Astrocyte (in vitro differentiated cells and primary cell): ENCODE measurements at places on chromosomes 1 and 21.

- peak; percentile 14 for DNase-seq
- no peaks in the 10 kb centered on the region for H3K36me3 ChIP-seq
- H3K27ac ChIP-seq, result no peak overlapping the region
- H3K4me3 ChIP-seq, result no peak overlapping the region
Measured at GRCh38 chr21:41059871-41060270, 108.1 kb upstream of the BACE2 start.

GRCh38 chr1:201324306-201324705, 41.0 kb downstream of the PKP1 start:
- peaks cover 9% of the 10 kb centered on the region for H3K27me3 ChIP-seq
- H3K4me3 ChIP-seq, result no peak overlapping the region
- H3K27ac ChIP-seq, result no peak overlapping the region
- peaks cover 2% of the 10 kb centered on the region for H3K4me1 ChIP-seq
- DNase-seq, result no peak
- no peaks in the 10 kb centered on the region for H3K36me3 ChIP-seq

- H3K36me3 ChIP-seq, result no peaks in the 10 kb centered on the region
- no peak for DNase-seq
- no peaks in the 10 kb centered on the region for H3K4me1 ChIP-seq
Measured at GRCh38 chr1:64532646-64533045, 62.7 kb downstream of the CACHD1 start.

DNA sequence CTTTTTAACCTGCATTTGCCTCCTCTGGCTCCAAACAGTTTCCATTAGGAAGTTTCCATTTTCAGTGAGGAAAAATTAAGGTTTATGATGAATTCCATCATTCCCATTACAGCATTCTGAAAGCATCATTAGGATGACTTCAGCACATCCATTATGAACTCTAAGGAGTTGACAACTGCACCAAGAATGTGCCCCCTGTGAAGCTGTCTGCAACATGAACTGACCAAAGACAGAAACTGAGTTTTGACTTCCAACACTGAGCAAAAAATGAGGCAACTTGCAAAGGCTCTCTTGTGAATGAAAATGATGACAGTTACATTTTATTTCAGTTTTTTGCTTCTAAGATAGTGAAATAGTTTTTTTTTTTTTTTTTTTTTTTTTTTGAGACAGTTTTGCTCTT, 18.3 kb upstream of the KCNE1 start:
- H3K27ac ChIP-seq, result peak overlapping the region; percentile 77
- no peaks in the 10 kb centered on the region for H3K27me3 ChIP-seq
- peaks cover 46% of the 10 kb centered on the region for H3K4me1 ChIP-seq
- peak; percentile 90 for DNase-seq
- H3K36me3 ChIP-seq, result no peaks in the 10 kb centered on the region

DNA sequence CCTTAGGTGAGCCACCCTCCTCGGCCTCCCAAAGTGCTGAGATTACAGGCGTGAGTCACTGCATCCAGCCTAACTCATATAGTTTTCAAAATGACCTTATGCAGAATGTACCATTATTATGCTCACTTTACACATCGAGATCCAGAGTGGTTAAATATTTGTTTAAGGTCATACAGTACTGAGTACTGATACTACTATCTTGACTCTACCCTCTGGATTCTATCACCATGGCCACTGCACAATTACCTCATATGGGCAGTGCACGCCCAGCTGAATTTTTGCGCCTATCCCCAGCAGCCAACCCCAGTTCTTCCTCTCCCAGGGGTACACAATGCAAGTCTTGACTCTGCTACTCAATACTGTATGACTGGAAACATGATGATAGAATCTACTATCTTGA, 56.7 kb downstream of the EDARADD start:
- no peaks in the 10 kb centered on the region for H3K36me3 ChIP-seq
- H3K27ac ChIP-seq, result no peak overlapping the region
- no peaks in the 10 kb centered on the region for H3K27me3 ChIP-seq
- no peaks in the 10 kb centered on the region for H3K4me1 ChIP-seq
- H3K4me3 ChIP-seq, result no peak overlapping the region
- DNase-seq, result no peak

DNA sequence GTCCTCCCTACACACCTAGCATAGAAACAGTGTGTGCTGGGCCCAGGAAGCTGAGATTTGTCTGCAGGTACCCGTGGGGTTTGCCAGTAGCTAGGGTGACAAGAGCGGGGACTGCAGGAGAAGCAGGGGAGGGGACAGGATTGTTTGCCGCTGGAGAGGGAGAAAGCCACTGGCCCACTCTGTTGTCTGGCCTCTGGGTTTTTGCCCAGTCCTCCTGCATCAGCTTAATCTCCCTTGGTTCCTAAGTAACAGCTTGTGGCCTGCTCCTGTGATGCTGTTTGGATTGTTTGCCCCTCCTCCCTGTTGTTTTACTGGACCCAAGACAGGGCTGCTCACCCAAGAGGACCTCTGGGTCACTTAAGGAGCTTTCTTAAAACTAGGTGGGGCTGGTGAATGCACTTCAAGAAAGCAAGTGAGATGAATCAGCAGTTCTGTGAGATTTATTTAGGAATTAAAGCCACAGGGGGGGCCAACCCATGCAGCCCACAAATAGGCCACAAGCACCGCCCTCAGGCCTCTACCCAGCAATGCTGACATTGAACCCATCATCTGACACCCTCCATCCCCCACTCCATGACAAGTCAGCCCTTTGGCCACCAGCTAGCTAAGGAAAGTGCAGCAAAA, 142.8 kb downstream of the ZZZ3 start:
- H3K4me3 ChIP-seq, result peak overlapping the region; percentile 19
- DNase-seq, result peak; percentile 85
- H3K36me3 ChIP-seq, result no peaks in the 10 kb centered on the region
- peak overlapping the region; percentile 96 for H3K27ac ChIP-seq

DNA sequence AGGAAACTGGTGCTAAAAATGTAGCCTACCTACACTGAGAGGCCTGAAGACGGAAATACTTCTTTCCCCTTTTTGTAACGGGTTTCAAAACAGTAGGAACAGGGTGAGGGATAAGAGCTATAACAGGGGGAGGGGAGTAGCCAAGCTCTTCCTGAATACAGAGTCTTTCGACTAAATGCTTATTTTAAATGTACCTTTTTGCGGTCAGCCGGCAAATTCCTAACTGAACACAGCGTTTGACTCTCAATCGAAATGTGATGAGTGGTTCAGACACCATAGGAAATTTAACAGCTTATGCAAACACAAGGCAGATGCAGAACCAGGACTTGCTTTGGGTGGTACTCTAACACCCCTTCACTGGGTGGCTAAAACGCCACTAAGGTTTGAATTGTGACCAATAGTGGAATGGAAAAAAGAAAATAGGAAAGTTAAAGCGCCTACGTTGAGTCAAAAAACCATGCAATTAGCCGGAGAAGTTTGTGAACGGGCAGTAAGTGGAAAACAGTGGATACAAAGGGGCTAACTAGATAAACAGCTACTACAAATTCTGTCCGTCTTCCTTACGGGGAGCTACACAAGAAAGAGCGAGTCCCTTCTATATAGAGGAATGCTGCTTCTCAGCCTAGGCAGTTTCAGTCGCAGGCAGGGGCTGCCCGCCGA, 1.7 kb downstream of the EGLN1 start:
- H3K27ac ChIP-seq, result peak overlapping the region; percentile 81
- H3K36me3 ChIP-seq, result peaks cover 2% of the 10 kb centered on the region
- H3K4me1 ChIP-seq, result peaks cover 20% of the 10 kb centered on the region
- H3K4me3 ChIP-seq, result peak overlapping the region; percentile 92
- H3K27me3 ChIP-seq, result no peaks in the 10 kb centered on the region

DNA sequence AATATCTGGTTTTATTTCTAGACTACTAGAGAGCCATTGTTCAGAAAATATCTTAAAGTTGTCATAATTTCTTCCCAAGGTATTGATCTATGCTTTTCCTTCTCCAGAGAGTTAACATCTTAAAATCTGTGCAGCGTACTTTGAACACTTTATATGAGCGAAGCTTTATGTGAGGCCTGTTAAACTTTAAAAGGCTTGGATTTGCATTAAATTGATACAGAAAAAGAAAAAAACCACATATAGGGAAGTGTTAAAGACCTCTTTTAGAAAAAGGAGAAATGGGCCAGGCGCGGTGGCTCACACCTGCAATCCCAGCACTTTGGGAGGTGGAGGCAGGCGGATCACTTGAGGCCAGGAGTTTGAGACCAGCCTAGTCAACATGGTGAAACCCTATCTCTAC, 59.2 kb upstream of the MORC3 start:
- no peaks in the 10 kb centered on the region for H3K27me3 ChIP-seq
- no peak for DNase-seq
- H3K4me1 ChIP-seq, result no peaks in the 10 kb centered on the region
- H3K4me3 ChIP-seq, result peak overlapping the region; percentile 61
- no peak overlapping the region for H3K27ac ChIP-seq

DNA sequence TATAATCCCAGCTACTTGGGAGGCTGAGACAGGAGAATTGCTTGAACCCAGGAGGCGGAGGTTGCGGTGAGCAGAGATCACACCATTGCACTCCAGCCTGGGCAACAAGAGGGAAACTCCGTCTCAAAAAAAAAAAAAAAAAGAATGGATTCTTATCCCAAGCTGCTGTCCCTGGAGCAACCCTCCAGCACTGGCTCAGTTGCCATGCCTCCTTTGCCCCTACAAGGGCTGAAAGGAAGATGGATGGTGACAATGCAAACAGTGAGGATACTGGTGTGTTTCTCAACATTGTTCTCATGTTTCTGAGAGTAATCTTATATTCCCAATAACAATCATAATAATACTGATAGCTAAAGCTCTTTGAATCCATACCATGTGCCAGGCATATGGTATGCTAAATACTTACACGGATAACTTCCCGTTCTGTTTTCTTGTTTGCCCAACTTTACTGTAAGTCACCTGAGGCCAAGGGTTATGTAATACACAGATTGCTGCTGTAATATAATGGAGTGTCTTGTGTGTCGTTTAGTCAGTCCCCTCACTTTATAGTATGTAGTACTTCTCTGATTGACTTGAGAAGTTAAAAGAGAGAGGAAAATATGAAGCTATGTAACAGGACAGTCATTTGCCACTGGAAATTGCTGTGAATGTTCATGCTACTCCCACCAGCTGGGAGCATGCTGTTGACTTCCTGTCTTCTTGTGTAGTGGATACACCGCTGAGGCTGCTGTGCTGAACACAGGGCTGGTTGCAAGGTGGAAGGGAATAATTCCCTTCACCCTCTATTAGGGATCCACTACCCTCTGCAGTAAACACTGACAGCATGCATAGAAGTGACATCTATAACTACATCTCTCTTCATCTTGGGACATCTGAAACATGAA, 153.6 kb downstream of the CNIH3 start:
- H3K4me3 ChIP-seq, result no peak overlapping the region
- H3K27ac ChIP-seq, result no peak overlapping the region
- H3K27me3 ChIP-seq, result no peaks in the 10 kb centered on the region
- DNase-seq, result peak; percentile 9
- H3K36me3 ChIP-seq, result no peaks in the 10 kb centered on the region

GRCh38 chr1:9309991-9310390, 17.3 kb downstream of the SPSB1 start:
- H3K36me3 ChIP-seq, result no peaks in the 10 kb centered on the region
- DNase-seq, result no peak
- H3K4me3 ChIP-seq, result no peak overlapping the region
- peaks cover 7% of the 10 kb centered on the region for H3K4me1 ChIP-seq
- H3K27ac ChIP-seq, result no peak overlapping the region
- H3K27me3 ChIP-seq, result no peaks in the 10 kb centered on the region
